Suppressor macrophage treated with lipopolysaccharide for 4 hours (primary cell): ENCODE measurements at places on chromosomes 5 and 9.

- DNase-seq, result no peak
Observed at GRCh38 chr9:109538346-109538745, 40.2 kb upstream of the PTPN3 start.

GRCh38 chr9:89477384-89477783 lies 20.5 kb downstream of the SEMA4D start:
- DNase-seq, result no peak

DNA sequence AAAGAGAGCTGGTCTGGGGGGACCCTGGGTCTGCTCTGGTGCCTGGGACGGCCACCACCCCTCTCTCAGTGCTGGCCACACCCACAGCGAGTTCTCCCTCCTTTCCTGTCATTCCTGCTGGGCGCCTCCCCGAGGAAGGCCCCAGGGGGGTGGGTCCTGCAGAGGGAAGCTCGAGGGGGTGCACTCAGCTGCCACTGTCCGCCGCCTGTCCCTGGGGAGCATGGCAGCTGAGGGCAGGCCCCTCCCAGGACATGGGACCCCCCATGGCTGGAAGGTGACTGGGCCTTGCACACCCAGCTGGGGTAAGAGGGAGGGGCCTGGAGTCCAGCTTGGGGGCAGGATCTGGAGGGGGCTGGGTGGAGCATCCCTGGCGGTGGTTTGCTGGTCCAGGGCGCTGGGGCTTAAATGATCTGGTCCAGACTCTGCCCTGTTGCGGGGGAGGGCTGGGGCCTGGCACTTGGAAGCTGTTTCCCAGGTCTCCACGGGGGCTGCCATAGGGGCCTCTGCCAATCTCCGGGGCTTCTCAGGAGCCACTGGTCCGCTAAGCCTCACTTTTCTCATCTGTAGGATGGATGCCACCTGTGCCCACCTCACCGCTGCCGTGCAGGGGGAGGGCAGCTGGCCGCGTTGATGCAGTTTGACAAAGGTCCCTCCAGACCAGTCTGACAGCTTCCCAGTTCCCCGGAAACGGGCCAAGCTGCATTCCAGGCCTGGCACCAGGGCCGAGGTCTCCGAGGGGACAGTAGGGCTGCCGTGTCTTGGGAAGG lies 6.0 kb upstream of the SLC2A6 start:
- no peak for DNase-seq

DNA sequence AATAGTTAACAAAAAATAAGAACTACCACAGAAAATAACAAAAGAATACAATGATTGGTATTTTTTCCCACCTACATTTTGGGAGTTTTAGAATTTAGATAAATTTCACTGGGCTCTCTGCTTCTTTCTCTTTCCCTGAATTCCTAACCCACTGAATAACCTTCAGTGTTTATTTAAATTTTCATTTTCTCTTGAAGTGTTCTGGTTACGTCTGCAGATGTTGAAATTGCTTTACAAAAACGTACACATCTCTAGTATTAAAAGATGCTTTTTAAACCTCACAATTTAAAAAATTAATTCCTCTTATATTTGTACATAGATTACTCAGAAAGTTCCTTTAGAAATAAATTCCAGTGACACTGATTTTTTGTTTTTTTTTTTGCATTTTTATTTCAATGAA lies 158.7 kb upstream of the TUT7 start:
- no peak for DNase-seq

DNA sequence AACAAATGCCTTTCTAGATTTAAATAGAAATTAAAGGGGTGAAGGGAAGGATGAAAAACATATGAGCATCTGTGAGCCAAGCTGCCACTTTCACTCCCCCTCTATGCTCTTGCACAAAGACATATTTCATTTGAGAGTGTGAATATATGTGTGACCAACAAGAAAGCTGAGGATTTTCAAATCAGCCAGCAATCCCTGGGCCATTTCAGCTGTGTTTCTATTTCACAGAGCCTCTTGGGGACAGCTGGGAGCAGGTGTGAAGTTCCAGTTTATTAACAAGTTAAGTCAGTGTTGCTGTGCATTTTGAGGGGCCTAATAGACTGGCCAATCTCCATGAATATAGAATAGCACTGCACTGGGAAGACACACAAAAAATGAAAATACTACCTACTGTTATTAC lies 248.7 kb upstream of the RGMB start:
- DNase-seq, result no peak

GRCh38 chr9:13570068-13570974 lies 290.8 kb upstream of the MPDZ start:
- no peak for DNase-seq

DNA sequence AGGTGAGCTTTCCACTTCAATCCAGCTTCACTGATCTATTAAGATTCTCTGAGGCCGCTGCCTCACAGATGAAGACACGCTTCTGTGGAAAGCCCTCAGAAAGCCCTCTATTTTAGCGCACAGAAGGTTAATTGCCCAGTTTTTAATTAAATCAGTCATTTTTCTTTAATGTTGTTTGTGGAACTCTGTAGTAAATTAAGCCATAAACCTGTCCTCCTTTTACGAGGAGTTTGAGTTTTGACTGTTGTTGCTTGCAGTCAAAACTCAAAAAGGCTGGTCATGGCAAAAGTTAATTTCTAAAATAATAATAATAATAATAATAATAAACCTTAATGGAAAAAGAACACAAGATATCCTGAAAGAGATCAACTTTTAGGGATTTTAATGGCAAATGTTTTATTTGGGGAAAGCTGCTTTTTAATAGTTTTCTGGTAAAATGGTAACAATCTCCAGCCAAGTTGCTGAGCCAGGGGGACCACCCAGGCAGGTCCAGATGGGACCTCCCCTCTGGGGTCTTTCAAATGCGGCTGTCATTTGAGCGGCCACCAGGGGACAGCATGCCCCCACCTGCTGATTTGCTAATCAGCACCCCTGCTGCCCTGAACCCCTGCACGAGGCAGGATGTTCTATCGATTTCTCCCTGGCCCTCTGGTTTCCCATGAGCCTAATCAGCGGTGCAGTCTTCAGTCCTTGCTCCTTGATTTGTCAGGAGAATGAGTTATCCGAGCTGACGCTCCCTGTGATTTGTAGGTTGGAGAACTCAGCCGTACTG lies 247.2 kb downstream of the FSTL4 start:
- no peak for DNase-seq
